ENCODE measurements at places on chromosomes 1 and 21.

GRCh38 chr1:85849660-85850059 is 141.4 kb upstream of the ZNHIT6 start:
- no peak for DNase-seq

DNA sequence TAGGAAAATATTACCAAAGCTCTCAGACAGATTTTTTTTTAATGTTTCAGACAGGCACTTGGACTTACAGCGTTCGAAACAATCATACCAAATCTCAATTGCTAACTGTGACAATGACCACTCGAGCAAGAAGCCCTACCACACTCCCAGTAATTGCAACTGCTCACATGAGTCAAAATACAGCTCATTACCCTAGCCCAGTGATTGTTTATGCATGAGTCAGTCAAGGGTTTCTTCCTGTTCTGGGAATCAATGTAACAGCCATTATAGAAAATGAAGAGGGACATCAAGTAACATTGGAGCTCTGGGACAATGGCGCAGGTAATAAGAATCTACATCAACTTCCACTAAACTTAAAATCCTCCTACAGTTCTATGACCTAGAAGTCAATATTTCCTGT is 56.1 kb upstream of the SH3GLB1 start:
- DNase-seq, result no peak

DNA sequence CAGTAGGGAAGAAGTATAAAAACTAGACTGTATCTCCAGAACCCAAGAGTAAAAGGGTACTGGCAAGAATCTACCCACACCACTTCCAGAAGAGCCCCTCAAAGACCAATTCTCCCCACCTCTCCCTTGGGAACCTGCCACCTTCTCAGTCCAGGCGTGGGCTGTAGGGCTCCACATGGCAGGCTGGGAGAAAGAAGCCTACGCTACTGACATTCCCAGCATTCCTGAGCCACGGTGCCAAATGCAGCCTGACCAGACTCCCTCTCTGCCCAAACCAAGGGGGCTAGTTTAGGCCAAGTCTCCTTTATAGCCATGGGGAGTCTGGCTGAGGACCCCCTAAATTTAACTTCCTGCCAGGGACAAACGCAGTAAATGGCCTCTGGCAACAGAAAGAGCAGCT is 2.0 kb downstream of the UBE2Q1 start:
- no peak for DNase-seq

- no peak for DNase-seq
Observed at GRCh38 chr1:19648239-19648638, 4.1 kb downstream of the NBL1 start.

DNA sequence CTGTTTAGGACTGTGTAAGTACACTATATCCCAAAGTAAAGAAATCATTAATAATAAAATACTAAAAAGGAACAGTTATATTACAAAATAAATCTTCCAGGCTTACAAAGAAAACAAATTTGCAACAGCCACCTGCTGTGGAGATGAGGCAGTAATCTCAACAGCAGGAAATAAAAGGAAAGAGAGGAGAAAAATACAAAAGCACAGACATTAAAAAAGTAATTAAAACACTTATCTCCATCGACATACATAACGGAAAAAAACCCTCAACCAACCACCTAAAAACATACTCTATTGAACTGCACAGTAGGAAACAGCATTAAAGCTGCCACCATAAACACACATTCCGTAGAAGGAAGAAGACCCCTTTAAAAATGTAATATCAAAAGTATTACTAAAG is 317.6 kb downstream of the DPYD start:
- DNase-seq, result no peak

DNA sequence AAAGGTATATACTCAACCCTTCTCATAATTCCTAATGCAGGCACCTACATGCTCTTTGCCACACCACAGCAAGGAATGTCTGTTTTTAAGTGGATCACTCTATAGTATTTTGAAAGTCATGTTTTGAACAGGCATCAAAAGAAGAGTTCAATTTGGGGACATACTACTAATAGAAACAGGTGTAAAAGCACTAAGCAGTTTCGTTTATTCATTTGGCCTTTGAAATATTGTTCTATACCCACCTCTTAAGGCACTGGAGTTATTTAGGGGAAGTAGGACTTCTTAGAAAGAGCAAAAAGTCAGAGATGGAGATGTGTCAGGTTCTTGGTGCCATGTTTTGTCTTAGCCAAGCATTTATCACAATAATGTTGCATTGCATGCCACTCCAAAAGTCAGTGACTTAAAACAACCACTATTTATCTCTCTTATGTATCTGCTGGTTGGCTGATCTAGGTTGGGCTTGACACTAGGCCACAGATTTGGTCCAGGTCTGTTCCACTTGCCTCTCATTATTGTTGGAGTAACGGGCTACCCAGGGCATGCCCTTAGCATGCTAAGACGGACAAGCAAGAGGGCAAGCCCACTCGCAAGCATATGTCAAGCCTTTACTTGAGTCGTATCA is 107.5 kb downstream of the RGL1 start:
- DNase-seq, result no peak

GRCh38 chr1:45266151-45266801 is 59.9 kb upstream of the ZSWIM5 start:
- DNase-seq, result no peak
